Body of pancreas (tissue), 4 donors: ENCODE measurements at places on chromosomes 2 and 18.

DNA sequence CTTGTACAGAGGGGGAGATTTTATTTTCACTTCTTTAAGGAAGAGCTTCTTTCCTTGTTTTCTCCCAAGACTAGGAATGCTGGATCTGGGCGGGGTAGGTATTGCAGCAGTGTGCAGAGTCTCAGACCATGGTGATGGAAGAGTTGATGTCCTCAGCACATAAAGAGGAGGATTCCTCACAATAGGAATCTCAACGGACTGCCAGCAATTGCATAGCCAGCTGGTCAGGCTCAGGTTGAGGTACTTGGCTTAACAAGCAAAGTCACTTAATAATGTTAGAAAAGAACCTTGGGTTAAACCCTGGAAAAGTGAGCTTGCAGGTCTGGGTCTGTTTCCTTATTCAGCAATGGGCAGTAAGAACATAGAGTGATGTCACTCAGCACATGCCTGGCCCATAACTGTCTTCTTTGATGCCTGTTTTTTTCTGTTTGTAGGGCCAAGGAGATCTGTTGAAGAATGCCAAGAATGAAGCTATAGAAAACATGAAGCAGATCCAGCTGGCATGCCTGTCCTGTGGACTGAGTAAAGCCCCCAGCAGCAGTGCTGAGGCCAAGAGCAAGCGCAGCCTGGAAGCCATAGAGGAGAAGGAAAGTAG lies 342.1 kb downstream of the PLCL1 start:
- DNase-seq: no peak

GRCh38 chr2:239212121-239212928 lies 188.5 kb downstream of the HDAC4 start:
- no peak for DNase-seq

DNA sequence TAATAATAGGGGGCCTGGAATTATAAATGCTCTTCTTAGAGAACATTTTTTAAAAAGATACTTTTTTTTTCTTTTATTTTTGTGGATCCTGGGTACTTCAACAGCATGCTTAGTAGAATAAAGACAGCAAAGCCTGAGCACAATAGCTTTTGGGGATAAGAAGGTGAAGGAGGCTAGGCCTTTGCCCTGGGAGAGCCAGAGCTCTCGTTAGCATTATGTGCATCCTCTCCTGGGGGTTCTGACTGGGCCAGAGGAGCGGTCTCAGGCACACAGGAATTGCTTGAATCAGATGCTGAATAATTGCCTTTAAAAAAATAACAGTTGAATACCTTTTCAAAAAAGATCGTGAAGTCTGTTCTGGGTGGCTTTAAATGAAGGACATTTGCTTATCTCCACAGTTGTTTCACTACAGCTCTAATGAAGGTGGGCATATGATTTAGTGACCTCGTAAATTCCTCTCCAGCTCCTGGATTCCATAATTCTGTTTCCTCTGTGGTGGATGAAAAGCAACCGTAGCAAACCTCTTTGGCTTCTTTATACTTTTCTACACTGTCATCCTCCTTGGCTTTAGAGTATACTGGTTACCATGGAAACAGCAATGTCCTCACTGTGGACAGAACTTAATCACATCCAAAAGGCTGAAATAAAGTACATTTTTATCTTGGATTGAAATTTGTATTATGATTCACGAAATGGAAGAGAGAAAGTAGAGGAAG lies 133.8 kb downstream of the MAIP1 start:
- no peak for DNase-seq

DNA sequence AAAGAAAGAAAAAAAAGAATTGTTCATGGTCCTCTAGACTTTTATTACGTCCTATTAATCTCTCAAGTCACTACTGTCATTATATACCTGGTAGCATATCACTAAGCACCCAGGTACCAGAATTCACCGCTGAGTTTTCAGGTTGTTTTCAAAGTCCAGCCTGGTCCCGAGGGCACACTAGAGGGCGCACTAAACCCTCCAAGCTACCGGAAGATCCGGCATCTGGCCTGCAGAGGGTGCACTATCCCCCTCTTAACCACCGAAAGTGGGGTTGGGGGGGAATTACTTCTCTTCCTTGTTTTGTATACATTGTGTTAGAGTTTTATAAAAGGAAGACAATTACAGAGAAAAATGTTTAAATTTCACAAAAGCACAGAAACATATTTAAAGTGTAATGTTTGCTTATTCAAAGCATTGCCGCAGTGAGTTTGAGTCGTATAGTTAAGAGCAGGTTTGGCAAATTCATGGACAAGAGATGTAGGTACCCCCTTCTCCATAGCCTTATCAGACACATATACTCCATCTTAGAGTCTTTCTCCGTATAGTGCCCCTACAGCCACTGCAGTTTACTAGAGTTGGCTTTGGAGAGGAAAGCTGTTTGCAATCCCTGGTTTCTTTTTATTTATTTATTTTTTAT lies 19.2 kb downstream of the MOGAT1 start:
- DNase-seq: peak; percentile 79

GRCh38 chr2:113962692-113963480 lies 73.0 kb downstream of the ACTR3 start:
- DNase-seq: no peak

DNA sequence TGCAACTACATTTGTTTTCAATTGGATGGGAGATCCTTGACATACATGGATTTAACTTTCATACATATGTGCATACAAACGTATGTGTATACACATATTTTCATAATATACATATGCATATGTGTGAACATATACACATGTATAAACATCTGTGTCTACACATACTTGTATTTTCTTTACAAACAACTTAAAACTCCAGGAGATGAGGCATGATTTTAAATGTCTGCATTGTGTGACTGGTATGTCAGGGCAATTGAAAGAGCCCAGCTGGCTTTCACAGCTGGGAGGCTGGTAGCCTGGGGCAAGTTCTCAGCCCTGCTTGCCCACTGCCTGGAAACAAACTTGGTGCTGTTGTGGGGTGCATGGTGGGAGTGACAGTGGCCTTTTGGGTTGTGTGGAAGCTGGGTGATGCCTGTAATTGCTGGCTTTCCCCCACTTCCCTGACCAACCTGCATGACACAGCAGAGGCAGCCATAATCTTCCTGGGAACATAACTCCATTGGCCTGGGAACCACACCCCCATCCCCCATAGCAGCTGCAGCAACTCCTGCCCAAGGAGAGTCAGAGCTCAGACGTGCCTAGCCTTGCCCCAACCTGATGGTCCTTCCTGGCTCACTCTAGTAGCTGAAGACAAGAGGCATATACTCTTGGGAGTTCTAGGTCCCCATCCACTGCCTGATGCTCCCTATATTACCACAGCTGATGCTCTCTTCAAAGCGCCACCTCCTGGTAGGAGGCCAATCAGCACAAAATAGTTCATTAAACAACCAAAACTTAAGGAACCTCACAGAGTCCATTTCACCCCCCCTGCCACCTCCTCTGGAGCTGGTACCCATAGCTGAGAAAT lies 158.3 kb downstream of the CERS6 start:
- DNase-seq: no peak

DNA sequence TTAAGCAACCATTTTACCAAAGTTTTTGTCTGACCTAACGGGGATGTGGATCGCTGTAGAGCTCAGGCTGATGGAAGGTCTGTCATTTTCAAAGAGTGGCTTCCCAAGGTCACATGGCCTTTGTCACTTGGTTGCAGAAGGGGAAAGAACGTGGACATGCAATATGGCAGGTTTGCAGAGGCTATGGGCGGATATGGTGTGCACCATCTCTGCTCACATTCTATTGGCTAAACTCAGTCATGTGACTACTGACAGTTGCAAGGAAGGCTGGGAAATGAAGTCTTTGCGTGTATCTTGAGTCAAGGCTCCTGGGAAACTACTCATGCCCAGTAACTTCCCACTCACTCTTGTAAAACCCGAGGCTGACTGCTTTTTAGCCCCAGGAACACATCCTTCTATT lies 96.8 kb downstream of the ST6GAL2 start:
- no peak for DNase-seq

DNA sequence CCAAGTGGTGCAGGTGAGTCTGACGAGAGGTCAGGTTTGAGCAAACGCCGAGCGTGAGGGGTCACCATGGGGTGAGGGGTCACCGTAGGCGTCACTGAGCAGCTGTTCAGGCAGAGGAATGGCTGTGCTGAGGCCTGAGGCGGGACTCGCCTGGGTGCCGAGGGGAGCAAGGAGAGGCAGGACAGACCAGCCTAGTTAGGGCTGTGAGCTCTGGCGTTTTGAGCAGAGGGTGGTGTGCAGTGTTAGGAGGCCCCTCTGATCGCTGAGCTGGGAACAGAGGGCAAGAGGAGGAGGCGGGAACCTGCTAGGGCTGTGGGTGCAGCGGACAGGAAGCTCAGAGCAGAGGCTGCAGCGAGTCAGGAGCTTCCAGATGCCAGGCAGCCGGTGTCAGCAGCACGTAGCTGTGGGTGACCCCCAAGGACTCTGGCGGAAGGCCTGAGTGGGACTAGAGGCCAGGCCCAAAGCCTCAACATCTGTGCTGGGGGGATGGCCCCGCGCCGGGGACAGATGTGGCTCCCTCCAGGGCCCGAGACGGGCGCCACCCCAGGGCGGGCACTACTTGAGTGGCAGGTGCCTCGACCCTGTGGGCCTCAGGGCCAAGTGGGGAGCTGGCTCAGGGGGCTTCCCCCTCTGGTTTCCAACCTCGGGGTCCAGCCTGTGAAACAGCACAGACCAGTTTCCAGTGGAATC lies 55.7 kb downstream of the KCNG2 start:
- DNase-seq: no peak

- DNase-seq: no peak
Measured at GRCh38 chr18:74905247-74905646, 303.7 kb downstream of the PTGR3 start.

GRCh38 chr2:37871456-37872191 lies 53.5 kb upstream of the RMDN2 start:
- DNase-seq: no peak

DNA sequence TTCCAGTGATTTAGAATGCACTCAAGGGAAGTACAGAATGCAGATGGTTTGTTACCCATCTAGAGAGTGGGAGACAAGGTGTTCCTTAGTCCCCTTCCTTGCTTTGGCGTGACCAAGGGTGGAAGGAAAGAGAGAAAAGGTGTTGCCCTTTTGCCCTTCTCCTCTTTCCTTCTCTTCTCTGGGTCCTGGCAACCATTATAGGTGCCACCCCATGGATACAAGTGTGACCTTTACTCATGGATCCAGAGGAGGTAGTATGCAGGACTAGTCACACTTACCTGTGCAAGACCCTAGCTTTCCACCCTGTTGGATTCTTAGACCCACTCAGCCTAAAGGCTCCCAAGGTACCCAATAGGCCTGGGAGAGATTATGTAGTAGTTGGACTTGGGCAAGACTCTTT lies 11.6 kb upstream of the RBFA start:
- DNase-seq: no peak

DNA sequence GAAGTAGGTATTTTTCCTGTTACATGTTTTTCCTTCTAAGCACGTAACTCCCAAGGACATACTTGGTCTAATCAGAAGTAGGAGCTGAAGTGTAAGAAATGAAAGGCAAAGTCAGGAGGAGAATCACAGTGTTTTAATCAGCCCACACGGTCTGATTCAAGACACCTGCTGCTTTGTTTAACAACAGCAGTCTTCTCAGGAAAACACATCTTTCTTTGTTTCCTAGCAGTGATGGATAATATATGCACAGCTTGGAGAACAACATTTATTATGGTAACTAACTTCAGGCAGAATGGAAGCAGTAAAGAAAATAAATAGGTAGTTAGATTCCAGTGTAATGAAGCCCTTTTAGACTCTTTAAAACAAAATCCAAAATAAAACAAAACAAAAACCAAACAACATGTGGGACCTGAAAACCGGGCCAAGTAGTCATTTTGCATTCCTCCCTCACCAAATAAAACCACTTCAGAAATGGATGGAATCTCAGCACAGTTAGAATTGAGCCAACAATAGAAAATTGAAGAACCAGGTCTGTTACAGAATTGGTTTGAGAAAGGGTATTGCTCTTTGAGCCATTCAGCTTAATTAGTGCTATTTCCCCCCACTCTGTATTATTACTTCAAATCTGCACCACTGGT lies 61.1 kb upstream of the UGP2 start:
- no peak for DNase-seq

DNA sequence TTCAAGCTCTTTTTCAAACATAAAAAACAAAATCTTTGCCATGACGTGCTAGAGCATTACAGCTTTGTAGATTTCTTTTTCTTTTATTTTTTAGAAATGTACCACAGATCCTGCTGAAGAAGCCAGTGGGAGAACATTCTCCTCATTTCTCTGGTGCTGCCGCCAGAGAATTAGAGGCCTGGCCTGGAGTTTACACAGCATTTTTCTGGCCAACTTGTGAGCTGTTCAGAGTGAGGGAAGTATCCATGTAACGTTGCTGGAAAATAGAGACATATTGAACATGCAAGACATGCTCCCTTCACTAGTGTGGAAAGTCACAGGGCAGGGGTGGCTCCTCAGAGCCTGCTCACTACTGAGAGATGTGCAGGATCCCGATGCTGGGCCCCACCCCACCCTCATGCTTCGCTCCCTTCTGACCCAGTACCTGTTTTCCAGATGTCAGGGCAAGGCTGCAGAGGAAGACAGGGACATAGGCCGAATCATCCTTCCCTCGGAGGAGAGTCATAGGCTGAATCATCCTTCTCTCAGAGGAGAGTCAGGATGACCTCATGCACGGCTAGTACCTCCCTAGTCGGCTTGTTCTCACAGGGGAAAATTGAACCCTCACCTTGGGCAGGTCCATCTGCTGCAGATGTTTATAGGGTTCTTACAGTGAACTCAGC lies 298.5 kb downstream of the INSIG2 start:
- DNase-seq: no peak

DNA sequence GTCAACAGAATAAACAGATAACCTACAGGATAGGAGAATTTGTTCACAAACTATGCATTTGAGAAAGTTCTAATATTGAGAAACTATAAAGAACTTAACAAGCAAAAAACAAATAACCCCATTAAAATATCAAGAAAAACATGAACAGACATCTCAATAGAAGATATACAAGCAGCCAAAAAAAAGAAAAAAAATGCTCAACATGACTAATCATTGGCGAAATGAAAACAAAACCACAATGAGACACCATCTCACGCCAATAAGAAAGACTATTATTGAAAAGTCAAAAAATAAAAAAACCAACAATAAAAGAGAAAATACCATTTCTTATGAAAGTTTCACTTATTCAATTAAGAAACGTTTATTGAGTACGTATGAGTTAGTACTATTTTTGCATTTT lies 800.5 kb downstream of the CBLN2 start:
- DNase-seq: no peak

DNA sequence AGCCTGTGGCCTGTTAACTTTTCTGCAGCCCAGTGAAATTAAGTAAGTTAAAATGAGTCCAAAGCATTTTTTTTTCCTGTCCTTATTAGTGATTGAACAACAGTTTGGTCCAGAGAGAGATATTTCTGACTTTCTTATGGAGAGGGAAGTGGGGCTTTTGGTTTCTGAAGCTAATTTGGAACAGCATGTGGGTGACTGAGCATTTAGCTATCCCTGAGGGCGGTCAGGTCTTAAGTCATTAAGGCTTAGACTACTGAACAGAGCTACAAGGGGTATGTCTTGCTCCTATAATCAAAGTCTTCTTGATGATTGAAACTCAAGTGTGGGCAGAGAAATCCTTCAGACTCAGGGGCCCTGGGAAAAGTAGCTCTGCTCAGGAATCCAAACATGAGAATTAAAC lies 14.0 kb downstream of the ARHGAP25 start:
- no peak for DNase-seq
